ENCODE measurements at places on chromosomes 7 and 10.

GRCh38 chr10:132257271-132257670 lies 50.5 kb downstream of the STK32C start:
- no peak for DNase-seq

- peak; percentile 64 for DNase-seq
These were observed 56.2 kb upstream of the SMNDC1 start for GRCh38 chr10:110360857-110361474.

DNA sequence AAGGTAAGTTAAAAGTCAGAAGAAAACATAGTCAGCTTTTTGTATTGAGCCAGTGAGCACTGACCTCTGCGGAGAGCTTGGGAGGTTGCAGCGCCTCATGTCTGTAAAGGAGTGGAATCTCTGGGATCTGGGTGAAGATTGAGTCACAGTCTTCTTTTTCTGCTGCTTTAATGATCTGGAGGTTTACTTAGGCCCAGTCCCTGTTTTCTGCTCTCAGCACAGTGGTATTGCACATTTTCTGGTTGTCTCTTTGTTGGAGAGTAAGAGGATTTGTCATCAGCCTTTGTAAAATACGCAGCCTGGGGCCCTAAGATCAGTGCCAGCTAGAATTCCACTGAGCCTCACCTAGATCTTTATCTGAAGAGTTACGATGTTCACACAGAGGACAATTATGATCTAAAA lies 58.3 kb upstream of the GJD4 start:
- peak; percentile 88 for DNase-seq

DNA sequence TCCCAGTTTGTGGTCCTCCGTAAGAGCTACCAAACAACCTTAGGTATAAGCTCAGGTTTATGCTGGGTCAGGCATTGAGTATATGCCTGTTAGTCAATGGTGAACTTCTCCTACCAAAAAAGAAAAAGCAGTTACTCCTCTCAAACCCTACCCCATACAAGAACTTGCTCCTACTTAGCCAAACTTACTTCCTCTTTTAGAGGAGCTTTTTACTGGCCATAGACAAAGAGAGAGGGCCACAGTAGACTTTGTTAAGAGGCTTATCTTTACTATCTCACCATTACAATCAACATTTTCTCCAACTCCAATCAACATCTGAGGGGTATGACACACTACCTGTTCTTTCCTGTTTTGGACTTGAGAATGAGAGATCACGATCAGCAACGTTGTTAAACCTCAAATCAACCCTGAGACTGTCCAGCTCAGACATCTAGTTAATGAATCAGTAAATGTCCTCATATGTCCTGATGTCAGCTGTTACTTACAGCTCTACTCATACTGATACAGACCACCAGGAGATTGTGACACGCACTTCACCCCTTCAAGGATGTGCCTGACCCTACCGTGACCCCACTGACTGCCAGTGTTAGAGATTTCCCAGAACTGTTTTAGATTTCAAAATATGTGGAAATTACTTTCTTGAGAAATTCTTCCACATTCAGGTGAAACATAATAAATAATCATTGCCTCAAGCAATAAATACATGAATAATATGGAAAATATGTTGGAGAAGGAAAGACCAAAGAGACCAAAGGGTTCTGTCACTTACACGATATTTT lies 18.4 kb upstream of the CCDC71L start:
- no peak for DNase-seq

DNA sequence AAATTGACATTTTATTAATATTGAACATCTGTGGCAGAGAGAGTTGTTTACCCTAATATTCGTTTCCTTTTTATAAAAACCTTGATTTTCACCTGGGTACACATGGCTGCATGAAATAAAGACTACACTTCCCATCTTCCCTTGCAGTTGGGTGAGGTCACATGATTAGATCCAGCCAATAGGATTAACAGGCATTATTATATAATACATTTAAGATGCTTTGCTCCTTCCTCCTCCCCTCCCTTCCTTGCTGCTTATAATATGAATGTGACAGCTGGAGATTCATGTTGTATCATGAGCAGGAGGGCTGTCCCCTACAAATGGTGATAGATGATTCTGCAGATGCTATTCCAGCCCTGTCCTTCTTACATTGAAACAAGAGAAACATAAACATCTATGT lies 146.6 kb downstream of the SH2D4B start:
- peak; percentile 11 for DNase-seq

DNA sequence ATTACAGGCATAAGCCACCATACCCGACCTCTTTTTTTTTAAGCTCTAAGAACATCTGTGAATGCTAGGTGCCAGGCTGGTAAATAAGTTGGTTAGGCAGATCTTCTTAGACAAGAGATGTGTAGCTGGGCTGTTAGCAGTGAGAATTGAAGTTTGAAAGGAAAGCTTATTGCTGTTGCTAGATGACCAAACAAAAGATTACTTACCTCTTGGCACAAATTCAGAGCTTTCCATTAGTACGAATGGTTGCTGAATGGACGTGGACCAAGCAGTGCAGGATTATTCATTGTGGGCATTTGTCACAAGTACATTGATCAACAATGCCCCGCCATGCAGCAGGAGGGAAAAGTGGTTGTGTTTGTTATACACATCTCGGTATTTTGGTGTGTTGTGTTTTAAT lies 131.2 kb downstream of the GFRA1 start:
- no peak for DNase-seq

- peak; percentile 79 for DNase-seq
These were observed 10.8 kb downstream of the NEURL1 start for GRCh38 chr10:103504181-103504783.

- no peak for DNase-seq
These were observed 548.5 kb downstream of the MAGI2 start for GRCh38 chr7:78904983-78905382.

DNA sequence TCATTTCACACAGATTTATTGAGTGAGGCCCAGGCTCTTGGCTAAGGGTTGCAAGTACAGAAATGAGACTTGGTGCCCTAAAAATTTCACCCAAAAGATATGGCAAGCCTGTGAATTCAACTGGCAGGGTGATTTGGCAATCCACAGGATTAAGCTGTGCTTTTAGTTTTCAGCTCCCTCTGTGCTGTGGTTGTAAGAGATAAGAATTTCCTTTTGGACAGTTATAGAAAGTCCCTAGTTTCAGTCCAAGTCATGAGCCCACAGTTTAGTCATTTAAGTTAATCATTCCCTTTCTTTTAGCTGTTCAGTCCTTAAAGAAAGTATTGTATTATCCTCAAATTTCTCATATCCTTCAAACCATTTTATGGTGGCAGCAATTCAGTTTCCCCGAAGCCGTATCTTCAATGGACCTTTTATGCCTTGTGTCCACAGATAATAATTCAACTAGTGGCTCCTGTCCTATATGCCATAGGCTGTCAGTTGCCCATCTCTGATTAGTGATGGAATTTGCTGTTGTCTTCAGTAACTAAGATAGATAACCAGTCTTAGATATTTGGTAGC lies 73.4 kb upstream of the NAMPT start:
- DNase-seq: no peak

DNA sequence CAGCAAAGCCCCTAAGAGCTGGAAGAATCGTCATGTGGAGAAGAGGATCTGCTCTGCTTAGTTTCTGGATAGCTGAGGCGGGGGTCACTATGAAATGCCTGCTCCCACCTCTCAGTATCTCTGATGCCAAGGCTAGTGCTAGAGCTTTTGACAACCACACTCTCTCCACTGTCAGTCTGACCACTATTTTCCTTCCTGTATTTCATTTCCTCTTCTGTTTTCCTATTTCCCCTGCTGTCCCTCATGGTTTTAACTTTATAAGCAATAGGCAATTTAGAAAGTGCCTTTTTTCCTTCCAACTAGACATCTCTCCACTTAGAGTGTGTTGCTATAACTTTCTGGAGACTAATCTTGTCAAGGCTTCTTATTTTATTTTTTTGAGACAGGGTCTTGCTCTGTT lies 23.6 kb downstream of the C7orf57 start:
- no peak for DNase-seq

GRCh38 chr7:54992871-54993475 lies 25.8 kb upstream of the EGFR start:
- DNase-seq: no peak

DNA sequence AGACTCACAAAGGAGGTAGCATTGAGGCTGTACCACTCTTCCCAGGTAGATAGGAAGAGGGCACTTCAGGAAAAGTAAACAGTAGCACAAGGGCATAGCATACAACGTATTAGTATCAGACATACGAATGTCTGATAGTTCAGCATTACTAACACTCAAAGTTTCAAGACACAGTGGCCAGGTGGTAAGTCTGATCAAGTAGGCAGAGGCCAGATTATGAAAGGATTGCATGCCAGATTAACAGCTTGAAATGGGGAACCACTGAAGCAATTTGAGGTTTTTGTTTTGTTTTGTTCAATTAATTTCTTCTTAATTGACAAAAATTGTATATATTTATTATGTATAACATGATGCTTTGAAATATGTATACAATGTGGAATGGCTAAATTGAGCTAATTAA lies 45.7 kb upstream of the IL6 start:
- DNase-seq: no peak

GRCh38 chr7:71325151-71325550 lies 193.2 kb downstream of the GALNT17 start:
- peak; percentile 56 for DNase-seq

DNA sequence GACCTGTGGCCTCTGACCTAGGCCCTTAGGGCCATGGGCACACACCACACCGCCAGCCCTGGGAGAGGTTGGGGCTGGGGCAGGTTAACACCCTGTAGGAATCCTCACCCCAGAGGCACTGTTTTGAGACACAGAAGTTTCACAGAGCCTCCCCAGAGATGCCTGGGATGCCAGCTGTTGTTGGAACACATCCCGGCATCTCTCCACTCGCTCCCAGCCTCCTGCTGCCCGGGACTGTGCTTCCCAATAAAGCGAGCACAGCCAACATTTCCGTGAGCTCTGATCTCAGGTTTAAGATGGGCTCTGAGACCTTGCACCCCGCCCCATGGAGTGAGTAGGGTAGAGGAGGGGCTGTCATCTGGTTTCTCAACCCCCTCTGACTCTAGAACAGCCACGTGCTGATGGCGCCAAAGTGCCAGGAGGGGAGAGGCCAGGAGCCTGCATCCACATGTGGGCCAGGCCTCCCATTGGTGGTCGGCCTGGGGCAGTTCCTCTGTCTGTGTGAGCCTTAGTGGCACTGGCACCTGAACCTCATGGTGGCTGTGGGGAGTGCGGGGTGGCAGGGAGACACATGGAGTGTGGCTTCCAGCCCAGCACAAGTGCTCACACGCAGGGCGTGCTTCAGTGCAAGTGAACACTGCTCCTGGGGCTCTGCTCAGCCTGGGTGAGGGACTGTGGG lies 54.7 kb downstream of the RASGEF1A start:
- DNase-seq: no peak

DNA sequence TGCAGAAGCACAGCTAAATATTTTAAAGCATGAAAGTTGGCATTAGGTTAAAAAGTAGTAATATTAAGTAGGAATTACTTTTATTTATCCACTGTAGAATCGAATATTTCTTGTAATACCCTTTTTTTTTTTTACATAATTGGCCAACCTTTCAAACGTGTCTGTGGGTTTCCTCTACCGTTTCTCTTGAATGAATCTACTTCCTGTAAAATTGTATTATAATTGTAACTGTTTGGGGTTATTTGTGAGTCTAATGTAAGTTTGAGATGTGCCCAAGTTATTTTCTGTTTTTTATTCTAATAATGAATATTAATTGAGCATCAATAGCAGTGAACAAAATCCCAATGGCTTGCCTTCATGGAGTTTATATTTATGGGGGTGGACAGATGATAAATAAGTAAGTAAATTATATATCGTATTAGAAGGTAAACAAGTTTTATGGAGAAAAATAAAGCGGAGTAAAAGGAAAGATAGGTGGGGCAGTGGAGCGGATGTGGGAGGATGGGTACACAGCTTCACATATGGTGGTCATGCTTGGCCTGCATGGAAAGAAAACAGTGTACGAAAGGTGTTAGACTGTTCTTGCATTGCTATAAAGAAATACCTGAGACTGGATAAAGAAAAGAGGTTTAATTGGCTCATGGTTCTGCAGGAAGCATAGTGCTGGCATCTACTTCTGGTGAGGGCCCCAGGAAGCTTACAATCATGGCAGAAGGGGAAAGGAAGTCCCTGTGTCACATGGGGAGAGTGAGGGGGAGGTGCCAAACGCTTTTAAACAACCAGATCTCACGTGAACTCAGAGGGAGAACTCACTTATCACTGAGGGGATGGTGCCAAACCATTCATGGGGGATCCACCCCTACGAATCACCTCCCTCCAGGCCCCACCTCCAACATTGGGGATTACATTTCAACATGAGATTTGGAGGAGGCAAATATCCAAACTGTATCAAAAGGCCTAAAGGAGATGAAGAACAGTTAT lies 5.4 kb downstream of the TSPAN13 start:
- DNase-seq: no peak

- DNase-seq: no peak
These were observed 501.7 kb upstream of the SORCS1 start for GRCh38 chr10:107666214-107666613.

DNA sequence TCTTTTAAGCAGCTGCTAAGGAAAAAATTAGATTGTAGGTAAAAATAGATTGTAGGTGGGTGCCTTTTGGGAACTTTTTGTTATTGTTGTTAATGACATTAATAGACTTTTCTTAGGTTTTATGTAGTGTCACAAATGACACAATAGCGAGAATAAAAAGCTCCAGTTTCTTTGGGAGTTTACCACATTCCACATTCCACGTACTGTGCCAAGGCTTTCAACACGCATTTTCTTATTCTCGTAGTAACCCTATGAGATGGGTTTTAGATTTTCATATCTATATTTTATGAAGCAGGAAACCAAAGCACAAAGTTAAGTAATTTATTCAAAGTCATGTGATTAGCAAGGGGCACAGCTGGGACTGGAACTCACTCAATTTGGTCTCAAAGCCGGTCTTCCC lies 103.8 kb downstream of the XRCC2 start:
- no peak for DNase-seq

- no peak for DNase-seq
These were observed 546.8 kb downstream of the LRMDA start for GRCh38 chr10:75978213-75978612.

GRCh38 chr7:112286250-112287086 lies 80.0 kb downstream of the ZNF277 start:
- no peak for DNase-seq

DNA sequence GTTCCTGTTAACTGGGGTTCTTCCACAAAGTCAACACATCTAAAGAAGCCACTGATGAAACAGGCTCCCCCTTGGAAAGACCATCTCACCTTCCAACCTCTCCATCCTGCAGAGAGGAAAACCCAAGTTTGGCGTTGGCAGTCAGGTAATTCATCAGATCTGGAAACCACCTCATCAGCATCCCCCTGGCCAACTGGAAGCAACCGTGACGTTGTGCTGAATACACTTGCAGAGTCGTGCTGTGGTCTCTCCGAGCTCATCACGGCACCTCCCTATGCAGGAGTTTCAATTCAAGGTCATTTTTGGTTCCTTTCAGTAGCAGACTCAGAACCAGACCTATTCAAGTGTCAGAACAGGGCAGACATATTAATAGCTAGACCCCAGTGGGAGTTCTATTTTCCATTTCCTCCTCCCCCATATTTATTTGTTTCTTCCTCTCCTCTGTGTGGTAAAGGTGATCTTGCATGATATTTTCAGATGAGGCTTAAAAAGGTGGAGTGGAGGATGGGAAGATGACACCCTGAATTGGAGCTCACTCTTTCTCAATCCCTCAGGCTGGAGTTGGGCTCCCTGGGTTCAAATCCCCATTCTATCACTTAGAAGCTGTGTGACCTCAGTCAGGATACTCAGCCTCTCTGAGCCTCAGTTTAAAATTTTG lies 149.1 kb upstream of the ADO start:
- DNase-seq: no peak
